GM12878 (cell line): ENCODE measurements at places on chromosomes 6 and 20. TPM values are rescaled to one million over a fixed set of nuclear protein-coding genes. Genes with fewer than 3 reads are reported as not detected.

Gene SEC63
- total RNA-seq: 63.1 and 73.0 TPM in 2 replicates

Gene LPIN3
- 0.49 and 0.51 TPM in 2 replicates for total RNA-seq

Gene MKKS
- total RNA-seq: 7.5 and 7.7 TPM in 2 replicates

Gene BPI
- not detected in 2 replicates for total RNA-seq

Gene TREML2
- total RNA-seq: 6.8 and 8.2 TPM in 2 replicates

Gene PTCHD4
- total RNA-seq: 0.05 TPM in 1 of 2 replicates, not detected in the other
